Activated naive CD4-positive, alpha-beta T cell (primary cell): ENCODE measurements at places on chromosomes 1 and 21.

DNA sequence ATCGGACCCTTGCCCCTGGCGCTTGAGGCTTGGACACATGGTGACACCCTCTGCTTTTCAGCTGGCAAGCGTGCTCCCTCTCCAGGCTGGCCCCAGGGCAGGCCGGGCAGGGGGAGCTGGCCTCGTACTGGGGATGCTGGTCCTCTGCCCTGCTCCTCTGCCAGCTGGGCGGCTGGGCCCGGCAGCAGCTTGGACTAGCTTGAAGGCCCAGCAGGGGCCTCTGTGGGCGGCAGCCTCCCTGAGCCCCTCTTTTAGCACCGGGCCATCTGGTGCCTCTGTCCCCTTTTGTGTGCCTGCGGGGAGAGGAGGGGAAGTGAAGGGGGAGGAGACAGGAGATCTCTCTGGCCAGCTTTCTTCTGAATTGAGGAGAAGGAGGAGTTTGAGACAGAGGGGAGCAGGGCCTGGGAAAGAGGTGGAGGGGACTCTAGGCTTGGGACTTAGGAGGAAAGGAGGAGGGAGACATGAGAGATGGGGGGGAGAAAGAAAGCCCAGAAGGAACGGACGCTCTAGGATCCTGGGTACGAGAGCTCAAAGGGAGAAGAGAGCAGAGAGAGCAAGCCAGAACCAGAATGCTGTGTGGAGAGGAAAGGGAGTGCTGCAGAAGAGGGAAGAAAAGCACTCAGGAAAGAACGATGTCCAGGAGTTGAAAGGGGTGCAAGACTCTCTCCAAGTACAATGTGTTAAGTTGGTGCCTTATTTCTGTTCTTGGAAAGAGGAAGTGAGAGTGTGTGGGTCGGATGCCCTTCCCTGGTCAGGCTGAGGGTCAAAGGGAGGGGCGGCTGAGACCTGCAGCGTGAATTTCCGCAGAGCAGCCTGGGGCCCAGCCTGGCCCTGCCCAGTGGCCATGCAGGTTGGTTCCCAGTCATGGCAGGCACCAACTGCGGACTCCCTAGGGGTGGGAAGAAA is 40.3 kb downstream of the IER5 start:
- DNase-seq, result no peak

- no peak for DNase-seq
Measured at GRCh38 chr1:53331446-53332185, 3.7 kb upstream of the LRP8 start.

- DNase-seq, result no peak
Measured at GRCh38 chr1:25704267-25704691, 87.7 kb downstream of the MAN1C1 start.

DNA sequence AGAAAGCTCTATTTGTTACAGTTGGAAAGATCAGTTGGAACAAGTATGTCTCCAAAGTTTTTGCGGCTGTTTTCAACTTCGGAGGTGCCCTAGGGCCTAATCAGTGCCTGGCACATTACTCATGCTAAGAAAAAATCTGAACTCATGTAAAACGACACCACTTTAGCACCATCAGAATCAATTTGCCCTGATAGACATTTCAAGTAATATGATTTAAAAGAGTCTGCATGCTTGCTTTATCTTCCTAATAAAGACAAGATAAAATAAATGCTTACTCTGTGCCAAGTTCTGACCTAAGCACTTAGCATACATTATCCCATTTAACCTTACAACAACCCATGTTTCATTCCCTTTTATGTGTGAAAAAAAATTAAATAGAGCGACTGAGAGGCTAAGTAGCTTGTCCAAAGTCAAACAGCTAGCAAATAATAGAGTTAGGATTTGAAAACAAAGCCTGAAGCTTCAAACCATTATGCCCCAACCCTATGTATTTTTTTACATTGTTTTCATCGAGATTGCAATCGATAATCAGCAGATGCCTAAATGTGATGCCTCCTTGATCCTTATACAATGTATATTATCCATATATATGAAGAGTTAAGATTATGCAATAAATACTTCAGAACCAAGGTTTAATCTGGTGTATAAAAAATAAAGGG is 91.3 kb downstream of the DENND1B start:
- DNase-seq, result no peak

DNA sequence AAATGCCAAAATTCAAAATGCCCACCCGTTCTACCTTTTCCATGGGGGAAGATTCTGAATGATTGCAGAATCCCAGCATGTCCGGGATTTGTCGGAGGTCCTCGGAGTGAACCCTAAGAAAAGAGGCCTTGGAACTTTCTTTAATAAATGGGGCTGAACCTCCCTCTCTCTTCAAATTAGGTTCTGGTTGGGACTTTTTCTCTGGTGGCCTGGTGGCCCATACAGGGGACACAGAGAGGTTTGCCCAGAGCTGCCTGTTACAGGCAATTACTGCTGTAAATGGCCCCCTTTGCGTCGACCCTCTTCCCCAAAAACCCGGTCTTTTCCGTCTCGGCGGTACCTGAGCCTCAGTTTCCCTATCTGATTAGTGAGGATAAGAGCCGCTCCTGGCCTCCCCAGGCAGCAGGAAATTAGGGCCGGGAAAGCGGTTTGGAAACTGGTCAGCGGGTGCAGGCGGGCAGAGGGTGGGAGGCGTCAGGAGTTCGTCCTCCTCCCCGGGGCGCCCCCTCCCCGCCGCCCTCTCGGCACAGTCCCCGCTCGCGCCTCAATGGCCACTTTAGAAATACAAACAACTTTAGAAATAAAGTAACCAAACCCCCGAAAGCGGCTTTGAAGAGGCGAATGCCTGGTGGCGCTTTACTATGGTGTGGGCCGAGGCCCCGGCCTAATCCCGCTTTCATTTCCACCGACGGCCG is 15.6 kb downstream of the PAX7 start:
- DNase-seq, result no peak

- DNase-seq, result no peak
Measured at GRCh38 chr1:2438038-2438437, 25.7 kb upstream of the PEX10 start.

- no peak for DNase-seq
Measured at GRCh38 chr21:40066221-40066620, 199.0 kb downstream of the PCP4 start.

DNA sequence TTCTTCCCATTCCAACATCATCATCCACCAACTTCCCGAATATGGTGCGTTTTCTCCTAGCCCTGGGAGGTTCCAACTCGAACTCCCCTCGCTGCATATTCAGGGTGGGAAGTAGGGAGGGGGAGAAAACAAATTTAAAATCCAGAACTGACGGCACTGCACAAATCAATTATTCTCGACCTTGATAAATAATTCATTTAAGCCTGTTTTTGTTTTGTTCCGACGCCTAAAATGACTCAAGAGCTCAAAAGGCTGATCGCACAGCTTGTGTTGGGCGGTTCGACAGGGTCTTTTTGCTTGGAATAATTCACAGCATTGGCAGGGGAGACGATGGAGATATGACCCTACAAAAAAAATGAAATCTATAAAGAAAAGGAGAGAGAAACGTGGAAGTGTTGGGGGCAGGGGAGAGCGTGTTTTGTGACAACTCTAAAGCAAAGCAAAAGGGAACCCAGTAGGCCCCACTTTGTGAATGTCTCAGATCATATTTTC is 3.1 kb upstream of the BARHL2 start:
- DNase-seq, result no peak

DNA sequence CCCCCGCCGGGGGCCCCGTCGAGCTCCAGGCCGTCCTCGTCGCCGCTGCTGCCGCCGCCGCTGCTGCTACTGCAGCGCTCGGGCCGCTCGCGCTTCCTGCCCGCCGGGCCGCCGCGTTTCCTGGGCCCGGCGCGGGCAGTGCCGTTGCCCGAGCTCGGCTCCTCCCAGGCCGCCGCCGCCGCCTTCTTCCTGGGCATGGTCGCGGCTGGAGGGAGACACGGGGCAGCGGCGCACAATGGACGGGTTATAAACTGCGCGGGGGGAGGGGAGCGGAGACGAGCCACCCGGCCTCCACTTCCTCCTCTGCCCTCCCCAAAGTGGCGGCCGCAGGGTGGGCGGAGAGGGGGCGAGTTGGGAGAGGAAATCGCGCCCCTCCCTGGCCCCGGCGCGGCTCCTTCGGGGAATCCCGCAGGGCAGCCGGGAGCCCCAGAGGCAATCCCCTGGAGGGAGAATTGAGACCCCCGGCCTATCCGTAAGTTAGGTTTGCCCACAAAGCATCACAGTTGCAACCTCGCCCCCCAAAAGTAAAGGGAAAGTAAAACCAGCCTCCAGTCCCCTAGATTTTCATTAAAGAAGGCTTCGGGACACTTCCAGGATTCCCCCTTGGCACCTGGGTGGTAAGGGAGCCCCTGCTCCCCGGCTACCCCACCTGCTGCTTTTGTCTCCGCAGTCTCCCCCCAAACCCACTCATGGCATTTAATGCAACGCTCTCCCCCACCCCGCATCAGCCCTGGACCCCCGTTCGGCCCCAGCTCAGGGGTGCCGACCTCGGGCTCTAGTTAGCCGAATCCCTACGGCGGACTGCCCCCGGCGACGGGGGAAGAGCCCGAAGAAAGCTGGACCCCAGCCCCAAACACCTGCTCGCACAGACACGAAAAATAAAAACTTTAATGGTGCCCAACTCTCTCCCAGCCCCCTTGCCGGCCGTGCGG is 893 bp downstream of the RCC2 start:
- peak; percentile 16 for DNase-seq
